Uterus (tissue), 4 donors: ENCODE measurements at places on chromosomes 16 and 17. TPM values are rescaled to one million over a fixed set of nuclear protein-coding genes. Genes with fewer than 3 reads are reported as not detected.

DNA sequence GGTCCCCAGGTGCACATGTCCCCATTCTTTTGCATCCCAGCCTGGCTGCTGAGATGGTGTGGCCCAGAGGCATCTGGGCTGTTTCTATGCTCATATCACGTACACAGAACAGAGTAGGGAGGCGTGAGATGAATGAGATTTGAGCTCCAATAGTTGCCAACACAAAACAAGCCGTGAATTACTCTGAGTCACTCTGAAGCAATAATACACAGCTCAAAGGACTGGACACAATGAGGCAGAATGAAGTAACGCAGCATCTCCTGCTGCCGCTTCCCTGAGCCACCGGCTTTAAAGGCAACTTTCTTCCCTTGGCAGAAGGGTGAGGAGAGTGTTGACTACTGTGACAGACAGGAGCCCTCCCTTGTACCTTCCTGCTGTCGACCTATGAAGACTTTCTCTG is 33.9 kb upstream of the CLEC18B start:
- DNase-seq, result no peak

DNA sequence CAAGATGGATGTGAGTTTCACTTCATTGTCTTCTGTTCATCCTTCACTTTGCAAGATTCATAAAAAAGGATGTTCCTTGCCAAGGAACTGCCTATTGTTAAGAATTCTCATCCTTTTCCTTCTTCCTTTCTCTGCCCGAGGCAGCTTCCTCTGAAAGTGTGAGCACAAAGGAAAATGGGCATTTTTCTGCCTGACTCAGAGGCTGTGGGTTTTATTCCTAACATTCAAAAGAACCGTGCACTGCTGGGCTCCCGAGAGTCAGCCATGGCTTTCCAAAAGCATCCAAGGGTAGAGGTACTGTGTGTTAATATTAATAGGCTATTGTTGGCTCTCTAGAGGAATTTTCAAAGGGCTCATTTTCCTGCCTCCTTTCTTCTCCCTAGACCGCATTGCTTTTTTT is 289.4 kb downstream of the ABCC12 start:
- DNase-seq, result no peak

GRCh38 chr17:68766640-68767039 is 165.5 kb upstream of the FAM20A start:
- no peak for DNase-seq

GRCh38 chr17:27540318-27541101 is 84.3 kb downstream of the KSR1 start:
- peak; percentile 95 for DNase-seq

DNA sequence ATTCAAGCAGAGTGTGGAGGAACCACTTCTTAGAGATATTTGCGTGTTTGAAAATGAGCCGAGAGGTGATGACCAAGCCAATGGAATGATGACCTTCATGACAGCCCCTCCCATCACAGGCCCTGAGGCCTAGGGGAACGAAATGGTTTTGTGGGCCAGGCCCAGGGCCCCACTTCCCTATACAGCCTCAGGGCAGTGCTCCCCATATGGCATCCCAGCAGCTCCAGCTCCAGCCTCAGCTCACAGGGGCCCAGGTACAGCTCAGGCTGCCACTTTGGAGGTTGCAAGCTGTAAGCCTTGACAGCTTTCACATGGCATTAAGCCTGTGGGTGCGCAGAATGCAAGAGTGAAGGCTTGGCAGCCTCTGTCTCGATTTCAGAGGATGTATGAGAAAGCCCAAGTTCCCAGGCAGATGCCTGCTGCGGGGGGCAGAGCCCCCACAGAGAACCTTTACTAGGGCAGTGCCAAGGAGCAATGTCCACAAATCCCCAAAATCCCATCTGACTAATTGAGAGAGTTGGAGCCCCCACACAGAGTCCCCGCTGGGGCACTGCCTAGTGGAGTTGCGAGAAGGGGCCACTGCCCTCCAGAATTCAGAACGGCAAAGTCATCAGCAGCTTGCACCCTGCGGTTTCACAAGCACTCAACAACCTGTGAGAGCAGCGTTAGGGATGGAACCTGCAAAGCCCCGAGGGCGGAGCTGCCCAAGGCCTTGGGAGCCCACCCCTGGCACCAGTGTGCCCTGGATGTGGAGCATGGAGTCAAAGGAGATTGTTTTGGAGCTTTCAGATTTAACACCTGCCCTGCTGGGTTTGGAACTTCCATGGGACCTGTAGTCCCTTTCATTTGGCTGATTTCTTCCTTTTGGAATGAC is 21.2 kb downstream of the CHMP6 start:
- no peak for DNase-seq

MEIOC gene
- total RNA-seq, result not detected
